ENCODE measurements at places on chromosomes 13 and 19.

- DNase-seq, result peak; percentile 43
Measured at GRCh38 chr19:2059422-2060201, 8.6 kb upstream of the MKNK2 start.

DNA sequence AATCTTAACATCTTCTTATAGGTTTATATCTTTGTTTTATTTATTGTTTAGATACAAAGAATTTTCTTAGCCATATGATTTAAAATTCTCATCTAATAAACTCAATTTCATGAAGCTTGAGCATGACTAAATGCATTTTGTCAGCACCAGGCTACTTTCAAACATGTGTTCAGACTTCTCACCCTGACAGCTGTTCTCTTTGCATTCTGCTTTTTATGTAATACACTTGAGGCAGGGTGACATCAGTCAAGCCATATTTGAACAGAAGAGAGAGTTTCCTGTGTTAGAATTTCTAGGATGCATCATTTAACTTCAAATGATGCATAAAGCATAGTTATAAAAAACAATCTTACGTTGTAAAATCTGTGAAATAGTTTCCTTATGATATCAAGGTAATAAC is 1295.1 kb upstream of the PCDH20 start:
- no peak for DNase-seq

DNA sequence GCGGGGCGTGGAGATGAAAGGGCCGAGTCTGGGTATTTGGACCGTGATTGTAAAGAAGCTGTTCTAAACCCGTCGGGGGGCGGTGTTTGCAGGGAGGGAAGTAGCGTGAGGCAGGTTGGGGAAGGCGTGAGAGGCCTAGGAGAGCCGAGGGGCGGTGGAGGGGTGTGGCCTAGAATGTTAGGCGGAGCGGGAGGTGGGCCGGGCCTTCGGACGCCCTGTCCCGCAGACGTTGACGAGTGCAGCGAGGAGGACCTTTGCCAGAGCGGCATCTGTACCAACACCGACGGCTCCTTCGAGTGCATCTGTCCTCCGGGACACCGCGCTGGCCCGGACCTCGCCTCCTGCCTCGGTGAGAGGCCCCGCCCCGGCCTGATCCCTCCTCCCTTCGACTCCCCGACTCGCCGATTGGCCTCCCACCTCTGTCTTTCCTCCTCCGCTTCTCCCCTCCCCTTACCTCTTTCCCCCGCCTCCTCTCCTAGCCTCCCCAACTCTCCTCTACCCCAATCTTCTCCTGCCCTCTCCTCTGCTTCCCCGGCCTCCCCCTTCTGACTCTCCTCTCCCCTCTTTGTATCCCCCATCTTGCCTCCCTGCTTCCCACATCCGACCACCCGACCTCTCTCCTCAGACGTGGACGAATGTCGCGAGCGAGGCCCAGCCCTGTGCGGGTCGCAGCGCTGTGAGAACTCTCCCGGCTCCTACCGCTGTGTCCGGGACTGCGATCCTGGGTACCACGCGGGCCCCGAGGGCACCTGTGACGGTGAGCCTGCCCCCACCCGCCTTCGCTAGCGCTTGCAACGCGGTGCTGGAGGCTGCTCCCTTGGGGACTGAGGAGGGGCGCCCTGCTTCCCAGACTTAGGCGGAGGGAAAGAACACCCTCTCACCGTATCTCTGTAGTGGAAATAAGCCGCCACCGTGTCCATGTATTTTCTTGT is 12.8 kb downstream of the LTBP4 start:
- no peak for DNase-seq

DNA sequence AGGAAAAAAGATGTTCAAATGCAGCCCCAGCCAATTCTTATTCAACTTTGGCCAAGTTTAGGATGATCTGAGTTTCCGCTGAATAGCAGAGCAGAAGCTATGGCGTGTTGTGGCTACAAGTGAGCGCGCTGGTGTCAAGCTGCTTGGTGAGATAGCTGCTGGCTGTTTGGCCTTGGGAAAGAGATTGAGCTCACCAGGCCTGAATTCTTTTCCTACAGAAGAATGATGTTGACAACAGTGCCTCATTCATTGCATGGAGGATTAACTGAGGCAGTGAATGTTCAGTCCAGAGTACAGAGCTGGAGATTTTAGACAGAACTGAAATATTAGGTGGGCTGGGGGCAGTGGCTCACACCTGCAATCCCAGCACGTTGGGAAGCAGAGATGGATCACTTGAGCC is 31.5 kb upstream of the MAP3K10 start:
- DNase-seq, result no peak

- DNase-seq, result no peak
Measured at GRCh38 chr19:51146751-51147150, 4.7 kb downstream of the SIGLEC7 start.

GRCh38 chr19:14148751-14149410 is 12.5 kb upstream of the ASF1B start:
- no peak for DNase-seq

Data from DMS79 treated with DMSO at 0.1 percent for 48 hours (cell line).